ENCODE measurements at places on chromosomes 4 and X.

DNA sequence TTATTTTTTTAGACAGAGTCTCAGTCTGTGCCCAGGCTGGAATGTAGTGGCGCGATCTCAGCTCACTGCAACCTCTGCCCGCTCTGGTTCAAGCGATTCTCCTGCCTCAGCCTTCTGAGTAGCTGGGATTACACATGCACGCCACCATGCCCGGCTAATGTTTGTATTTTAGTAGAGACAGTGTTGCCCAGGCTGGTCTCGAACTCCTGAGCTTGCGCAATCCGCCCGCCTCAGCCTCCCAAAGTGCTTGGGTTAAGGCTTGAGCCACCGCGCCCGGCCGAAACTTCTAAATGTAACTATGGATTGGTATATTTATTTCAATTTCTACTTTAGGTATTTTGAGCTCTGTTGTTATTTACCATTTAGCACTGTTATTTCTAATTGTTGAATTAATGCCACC lies 79.4 kb downstream of the FAM193A start:
- no peak for DNase-seq

DNA sequence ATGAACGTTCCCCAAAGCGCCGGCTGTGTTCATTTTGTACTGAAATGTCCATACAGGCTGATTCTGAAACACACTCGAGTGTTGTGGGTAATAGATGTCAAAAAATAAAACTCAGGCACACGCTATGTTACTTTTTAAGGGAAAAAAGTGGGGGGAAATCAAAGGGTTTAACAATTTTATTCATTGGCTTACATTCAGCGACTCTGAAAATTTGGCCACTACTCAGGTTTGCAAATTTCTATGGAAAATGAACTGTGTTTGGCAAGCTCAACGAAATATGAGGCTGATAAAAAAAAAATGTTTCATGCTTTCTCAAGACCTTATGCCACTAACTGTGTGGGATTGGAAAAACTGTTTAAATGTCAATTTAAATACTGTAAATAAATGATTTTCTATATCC lies 18.5 kb downstream of the AMELX start:
- no peak for DNase-seq

DNA sequence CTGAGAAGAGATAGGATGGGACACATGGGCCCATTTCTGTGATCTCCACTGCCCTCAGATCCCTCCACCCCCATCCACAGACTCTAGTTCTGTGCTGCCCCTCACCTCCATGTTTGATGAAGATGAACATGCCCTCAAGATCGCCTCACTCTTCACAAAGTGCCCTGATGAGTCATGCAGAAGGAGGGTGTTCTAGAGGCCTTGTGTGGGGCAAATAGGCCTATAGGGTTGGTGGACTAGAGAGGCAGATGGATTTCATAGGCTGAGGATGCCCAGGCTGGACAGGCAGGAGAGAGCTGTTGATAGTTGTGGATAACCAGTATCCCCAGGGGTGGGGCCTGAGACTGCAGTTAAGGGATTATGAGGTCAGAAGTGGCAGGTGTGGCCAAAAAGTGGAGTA lies at the start of gene CXorf65:
TSS of gene CXorf65 (minus strand) at position 314 of the 400 bp plus-strand sequence. CDS start at position 130, 184 bp downstream.
- no peak for DNase-seq

- DNase-seq = peak; percentile 24
Observed at GRCh38 chr4:37970702-37971101, 10.5 kb downstream of the PTTG2 start.

- DNase-seq = peak; percentile 69
Observed at GRCh38 chr4:121696170-121696580, 605 bp downstream of the ANXA5 start.

GRCh38 chr4:8592366-8593263 lies at the start of gene CPZ:
TSS of gene CPZ (plus strand) at chr4:8592765. CDS start at chr4:8592834, 69 bp downstream.
- no peak for DNase-seq

DNA sequence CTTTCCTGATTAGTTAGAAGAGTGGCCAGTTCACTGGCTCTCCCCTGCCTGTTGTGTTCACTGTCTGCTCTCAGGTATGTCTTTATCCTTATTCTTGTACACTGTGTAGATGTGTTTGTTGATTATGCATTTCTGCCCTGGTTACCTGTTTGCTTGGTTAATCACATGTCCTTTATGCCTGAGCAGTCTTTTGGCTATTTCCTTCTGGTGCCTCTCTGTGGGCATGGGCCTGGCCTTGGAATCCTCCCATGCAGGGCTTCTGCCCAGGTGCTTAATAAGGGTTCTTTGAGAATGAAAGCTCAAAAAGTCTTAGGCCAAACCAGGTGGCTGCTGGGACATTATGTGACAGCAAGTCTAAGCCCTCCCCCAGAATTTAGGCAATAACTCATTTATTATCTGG lies 26.5 kb downstream of the OTUD6A start:
- no peak for DNase-seq

DNA sequence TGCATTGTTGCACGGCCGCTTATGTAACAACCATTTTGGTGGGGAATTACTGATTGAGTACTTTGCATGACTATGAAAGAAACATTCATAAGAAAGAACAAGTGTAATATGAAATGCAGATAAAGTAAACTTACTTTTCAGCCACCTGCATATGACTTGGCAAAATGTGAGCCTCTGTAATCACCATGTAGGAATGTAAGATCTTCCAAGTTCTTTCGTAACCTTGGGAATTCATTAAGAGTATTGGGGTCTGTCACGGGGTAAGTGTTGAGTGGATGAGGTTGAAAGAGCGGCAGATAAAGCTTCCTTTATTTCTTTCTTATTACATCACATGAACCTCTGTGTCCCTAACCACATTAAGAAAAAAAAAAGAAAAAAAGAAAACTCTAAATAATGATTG lies 348.5 kb upstream of the NR3C2 start:
- DNase-seq = no peak

- no peak for DNase-seq
Observed at GRCh38 chr4:2617955-2618354, 81.5 kb downstream of the FAM193A start.

GRCh38 chr4:106367072-106367471 lies 1.5 kb downstream of the GIMD1 start:
- no peak for DNase-seq

DNA sequence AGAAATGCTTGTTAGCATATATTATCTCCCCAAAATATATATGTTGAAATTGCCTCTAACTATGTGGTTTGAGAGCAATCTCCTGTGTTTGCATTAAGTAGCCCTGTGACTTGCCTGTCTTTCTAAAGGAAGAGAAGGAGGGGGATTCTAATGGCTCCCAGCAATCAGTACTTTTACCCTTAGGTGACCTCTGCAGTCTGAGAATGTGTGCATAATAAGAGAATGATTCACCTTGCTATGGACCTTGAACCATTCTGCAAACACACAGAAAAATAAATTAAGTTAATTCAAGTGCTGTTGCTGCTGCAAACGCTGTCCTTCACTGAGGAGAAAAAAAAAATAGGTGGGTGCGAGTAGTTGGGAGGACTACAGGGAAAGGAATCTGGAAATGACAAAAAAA lies 322.2 kb downstream of the IQCM start:
- DNase-seq = no peak

GRCh38 chr4:73681776-73682175 lies 58.6 kb upstream of the CXCL8 start:
- no peak for DNase-seq

DNA sequence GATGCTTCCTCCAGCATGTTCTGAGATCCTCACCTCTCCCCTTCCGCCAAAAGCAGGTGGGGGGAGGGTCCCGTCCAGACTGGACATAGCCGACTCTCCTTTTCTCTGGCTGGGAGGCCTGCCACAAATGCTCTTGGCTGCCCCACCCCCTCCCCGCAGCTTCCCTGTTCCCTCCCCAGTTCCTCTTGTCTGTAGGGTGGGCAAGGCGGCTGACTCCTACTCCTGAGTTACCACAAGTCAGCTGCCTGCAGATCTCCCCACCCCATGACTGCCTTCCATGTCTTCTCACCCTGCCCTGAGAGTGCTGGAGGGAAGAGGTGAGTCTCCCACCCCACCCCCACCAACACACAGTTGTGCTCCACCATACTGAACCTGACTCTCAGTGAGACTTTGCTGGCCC lies 2.9 kb downstream of the ATP6AP1 start:
- DNase-seq = no peak

DNA sequence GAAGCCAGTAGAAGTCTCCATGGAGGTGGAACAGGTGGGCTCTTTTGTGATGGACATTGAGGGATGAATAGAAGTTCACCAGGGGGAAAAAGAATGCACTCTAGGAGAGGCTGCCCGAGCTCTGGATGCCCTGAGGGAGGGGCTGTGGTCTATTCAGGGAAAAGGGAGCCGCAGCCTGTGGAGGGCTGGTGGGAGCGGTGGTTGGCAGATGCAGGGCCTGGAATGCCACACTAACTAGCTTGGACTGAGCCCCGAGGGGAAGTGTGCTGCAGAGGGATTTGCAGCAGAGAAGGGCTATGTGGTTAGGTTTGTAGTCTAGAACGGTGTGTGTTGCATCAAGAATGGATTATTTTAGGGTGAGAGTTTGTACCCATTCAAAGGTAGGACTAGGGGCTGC lies 29.5 kb upstream of the PSAPL1 start:
- DNase-seq = no peak

- DNase-seq = no peak
Observed at GRCh38 chrX:13078739-13079444, 34.5 kb upstream of the FAM9C start.
